Activated CD4-positive, alpha-beta T cell treated with anti-CD3 and anti-CD28 coated beads, Interleukin-2, amount 50 U/mL, for 48 hours (primary cell): ENCODE measurements at places on chromosomes 7 and 10.

DNA sequence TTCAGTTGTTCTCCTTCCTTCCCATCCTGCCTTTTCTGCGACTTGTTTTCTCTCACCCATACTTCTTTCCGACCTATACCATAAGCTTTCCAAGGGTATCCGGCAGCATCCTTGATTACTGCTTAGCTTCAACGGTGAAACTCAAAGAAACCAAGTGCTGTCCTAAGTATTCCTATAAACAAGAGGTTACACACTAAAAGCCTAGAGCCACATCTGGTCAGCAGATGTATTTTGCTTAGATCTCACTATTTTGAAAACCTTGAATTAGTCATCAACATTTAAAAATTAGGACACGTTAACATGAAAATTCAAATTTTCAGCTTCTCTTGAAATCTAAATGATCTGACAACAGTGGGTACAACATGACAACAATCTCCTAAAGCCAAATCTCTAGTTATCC is 20.0 kb downstream of the ARHGAP21 start:
- no peak for DNase-seq

DNA sequence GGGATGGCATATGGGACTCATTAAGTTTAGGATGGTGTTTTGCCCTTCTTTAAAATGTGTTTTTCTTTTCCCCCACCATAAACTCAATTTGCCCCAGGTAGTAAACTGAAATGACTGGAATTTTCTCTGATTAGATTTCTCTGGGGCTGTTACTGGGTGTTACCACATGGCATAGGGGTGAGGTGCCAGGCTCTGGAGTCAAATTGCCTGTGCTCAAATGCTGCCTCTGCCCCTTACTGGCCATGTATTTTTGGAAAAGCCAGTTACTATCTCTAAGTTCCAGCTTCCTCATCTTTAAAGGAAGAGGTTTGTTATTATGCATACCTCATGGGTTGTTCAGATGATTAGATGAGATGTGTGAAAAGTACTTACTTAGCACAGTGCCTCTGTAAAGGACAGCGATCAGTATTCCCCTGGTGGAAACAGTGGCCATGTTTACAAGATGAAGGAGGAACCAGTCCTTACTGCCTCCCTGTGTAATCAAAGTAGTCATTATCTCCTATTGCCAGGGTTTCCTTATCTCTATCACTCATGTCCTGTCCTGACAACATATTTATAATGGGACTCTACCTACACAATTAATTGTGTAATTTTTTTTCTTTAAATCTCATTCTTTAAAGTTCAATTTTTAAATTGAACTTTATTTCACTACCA is 352.0 kb downstream of the KCNMA1 start:
- no peak for DNase-seq

DNA sequence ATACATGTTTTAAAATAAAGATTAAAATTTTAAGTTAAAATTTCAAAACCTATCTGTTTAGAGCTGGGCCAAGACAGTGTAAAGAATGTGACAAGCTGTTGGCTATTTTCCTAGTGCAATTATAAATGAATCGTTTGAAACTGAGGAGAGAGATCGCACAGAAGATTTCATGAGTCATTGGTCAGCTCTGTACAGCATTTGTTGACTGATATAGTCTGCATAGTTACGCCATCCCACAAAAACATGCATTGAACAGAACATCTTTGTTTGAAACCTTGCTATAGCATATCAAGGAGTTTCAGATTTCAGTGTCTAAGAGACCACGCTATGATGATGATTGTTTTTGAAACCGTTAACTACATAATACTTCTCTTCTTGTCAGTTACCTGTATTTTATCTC is 1.3 kb upstream of the C10orf67 start:
- DNase-seq, result no peak

- DNase-seq, result no peak
These were observed 253.0 kb upstream of the COBL start for GRCh38 chr7:51569581-51569980.

- peak; percentile 53 for DNase-seq
These were observed 36.7 kb upstream of the ABLIM1 start for GRCh38 chr10:114694752-114695151.

DNA sequence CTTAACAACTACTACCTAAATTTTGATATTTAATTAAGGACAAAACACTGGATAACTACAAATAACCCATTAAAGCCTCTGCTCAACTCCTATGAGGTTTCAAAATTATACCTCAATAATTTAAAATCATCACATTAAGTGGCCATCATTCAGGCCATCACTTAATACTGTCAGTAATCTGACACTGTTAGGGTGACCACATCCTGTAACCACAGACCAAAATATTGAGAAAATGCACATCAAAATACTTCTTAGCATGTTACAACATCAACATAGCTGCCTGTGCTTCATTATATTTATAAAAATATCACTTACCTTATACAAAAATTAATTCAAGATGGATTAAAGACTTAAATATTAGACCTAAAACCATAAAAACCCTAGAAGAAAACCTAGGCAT is 23.3 kb downstream of the SEM1 start:
- DNase-seq, result no peak

DNA sequence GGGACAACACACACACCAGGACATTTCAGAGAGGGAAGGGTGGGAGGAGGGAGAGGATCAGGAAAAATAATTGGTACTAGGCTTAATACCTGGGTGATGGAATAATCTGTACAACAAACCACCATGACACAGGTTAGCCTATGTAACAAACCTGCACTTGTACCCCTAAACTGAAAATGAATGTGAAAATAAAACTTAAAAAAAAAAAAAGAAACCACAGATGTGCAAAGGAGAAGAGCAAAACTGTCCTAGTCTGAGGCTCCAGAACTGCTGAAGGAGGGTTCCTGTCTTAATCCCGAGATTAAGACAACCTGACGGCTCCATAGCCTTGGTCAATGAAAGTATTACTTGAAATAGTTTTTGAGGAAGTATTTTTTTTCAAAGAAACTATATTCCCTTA is 423.0 kb downstream of the NEBL start:
- DNase-seq, result no peak

- no peak for DNase-seq
These were observed 27.0 kb downstream of the SND1 start for GRCh38 chr7:127678947-127679346.

DNA sequence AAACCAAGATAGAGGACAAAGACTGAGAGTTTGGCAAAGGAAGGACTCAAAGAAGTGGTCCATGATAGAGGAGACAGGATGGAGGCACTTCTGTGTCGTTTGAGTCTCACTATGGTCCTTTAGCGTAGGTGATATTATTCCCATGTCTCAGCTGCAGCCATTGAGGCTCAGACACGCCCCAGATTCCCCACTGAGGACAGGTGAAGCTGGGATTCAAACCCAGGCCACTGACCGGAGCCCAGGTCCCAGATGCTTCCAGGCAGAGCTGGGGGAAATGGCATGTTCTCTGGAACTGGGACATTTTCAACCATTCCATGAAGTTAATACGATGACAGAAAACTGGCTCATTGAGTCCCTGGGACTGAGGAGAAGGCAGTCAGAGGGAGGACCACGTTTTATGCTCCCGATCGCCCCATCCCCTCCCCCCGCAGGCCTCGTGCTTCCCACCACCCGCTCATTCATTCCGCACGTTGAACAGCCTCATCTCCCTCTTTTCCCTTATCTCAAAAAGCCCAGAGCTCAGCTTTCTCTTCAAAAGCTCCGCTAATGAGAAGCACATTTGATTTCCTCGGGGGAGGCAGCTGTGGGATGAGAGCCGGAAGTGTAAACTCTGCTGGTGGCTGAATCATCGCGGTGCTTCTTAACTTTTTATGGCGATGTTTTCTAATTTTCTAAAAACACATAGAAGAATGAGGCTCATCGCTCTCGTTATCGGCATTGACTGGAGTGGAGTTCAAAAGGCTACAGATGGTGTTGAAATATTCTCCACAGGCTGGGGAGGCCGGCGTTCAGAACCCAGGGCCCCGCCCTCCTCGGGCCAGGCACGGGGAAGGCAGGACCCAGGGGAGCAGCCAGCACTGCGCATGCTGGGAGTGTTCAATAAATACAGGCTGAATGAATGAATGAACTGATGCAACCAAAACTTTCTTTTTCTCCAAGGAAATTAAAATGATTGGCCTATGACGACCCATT is 64.0 kb downstream of the OAT start:
- peak; percentile 50 for DNase-seq

GRCh38 chr10:6385665-6386064 is 182.9 kb downstream of the PFKFB3 start:
- no peak for DNase-seq

DNA sequence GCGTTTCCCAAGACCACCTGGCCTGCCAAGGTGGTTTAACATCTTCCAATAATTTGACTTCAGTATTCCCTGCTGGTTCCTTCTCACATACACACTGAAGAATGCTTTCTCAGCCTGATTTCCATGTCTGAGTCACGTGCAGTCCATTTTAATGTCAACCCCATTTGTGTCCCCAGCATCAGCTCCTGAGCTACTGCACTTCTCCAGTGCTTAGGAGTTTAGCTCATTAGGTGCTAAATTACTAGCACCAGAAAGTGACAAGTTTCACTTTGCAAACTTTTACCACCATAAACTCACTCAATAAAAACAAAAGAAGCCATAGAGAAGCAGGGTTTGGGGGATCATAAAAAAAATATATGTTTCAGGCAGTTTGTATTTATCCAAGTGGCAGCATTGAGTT is 279.3 kb upstream of the SORCS1 start:
- DNase-seq, result no peak

DNA sequence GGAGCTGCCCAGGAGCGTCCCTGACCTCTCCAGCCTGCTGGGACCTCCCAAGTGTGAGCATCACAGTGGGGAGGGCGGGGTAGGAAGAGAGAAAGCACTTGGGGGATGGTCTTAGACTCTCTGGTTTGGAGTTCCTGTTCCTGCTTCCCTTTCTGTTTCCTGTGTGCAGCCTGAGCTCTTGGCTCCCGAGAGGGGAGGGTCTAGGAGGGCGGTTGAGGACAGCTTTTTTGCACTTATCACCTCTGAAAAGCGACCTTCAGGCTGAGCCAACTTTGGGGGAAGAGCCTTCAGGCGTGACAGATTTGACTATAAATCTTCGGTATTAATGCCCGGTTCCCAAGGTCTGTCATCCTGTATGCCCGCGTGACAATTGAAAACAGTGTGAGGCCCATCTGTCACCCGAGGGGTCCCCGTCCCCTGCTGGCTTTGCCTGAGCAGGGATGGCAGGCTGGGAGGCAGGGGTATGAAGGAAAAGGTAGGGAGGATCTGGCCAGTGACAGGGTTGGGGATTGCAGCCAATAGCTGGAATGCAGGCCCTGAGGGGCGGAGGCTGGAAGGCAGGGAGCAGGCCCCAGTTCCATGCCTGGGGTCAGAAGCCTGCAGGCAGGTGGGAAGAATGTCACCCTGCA is 78.6 kb downstream of the CDH23 start:
- no peak for DNase-seq

GRCh38 chr7:2138146-2138765 is 94.5 kb downstream of the MAD1L1 start:
- peak; percentile 58 for DNase-seq

- no peak for DNase-seq
These were observed 146.3 kb downstream of the CELF2 start for GRCh38 chr10:11163780-11164550.

DNA sequence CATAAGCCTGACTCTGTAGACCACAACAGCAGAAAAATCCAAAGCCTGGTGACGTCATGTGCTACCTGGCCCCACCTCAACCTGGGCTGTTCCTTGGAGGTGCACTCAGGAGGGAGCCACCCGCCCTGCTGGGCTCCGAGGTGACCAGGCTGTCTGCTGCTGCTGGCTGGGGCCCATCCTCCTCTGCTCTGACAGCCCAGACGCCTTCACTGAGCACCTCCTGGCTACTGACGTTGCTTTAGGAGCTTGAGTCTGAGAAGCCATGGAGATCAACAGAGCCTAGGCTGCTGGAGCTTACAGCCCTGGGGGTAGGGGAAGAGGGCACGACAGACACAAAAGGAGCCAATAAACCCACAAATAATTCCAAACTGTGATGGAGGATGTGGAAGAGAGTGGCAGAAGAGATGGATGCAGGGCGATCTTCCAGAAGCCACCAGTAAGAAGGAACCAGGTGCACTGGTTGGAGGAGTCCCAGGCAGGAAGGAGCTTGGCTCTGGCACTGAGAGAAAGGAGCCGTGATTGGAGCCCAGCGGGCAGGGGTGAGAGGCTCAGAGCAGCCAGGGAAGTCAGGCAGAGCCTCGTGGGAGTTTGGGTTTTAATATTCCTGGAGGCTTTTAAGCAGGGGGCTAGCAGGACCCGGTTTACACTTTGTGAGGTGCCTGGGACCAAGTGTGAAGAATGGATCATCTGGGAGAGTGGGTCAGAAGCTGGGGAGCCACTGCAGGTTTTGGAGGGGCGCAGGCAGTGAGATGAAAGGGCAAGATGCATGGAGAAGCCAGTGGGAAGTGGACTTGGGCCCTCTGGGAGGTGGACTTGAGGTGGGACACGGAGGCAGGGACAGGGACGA is 1.7 kb upstream of the PTPRE start:
- no peak for DNase-seq

- peak; percentile 20 for DNase-seq
These were observed 38.4 kb downstream of the VSTM4 start for GRCh38 chr10:49076741-49077521.

GRCh38 chr10:61888744-61889143 is 12.8 kb upstream of the ARID5B start:
- DNase-seq, result no peak

GRCh38 chr10:77518910-77519274 is 118.7 kb downstream of the KCNMA1 start:
- no peak for DNase-seq

GRCh38 chr7:75689246-75690099 is 49.3 kb downstream of the HIP1 start:
- DNase-seq, result no peak

DNA sequence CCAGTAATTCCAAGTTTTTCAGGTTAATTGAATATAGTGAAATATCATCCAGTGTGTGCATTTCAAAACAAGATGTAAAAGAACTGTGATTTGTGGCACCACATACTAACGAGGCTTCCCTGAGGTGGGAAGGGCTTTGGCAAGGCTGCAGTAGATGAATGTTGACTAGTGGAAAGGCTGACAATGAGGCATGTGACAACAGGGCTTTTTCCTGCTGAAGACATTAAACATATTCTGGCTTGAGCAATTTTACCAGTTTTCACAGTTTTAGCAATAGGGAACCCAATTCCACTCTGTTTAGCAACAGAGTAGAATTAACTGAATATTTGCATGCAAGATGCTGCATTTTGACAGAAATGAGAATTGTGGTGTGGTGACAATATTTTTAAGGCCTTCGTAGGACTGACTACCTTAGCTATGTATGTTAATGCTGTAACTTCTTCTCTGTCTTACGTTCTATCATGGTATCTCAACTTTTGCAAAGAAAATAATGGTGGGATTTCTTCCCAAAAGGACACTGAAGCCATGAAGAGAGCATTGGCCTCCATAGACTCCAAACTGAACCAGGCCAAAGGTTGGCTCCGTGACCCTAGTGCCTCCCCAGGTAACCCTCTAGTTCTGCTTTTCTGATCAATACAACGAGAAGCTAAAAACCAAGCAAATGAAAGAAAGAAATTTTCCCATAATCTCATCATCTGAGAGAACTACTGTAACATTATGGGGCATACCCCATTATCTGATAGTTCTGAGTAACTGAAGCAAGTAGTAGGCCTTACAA is 68.5 kb downstream of the AP3M1 start:
- no peak for DNase-seq

- no peak for DNase-seq
These were observed 398.9 kb upstream of the GALNT17 start for GRCh38 chr7:70733090-70733489.
